ENCODE measurements at places on chromosomes 3 and 15.

- DNase-seq, result no peak
Measured at GRCh38 chr15:51842852-51843737, 13.6 kb downstream of the TMOD3 start.

DNA sequence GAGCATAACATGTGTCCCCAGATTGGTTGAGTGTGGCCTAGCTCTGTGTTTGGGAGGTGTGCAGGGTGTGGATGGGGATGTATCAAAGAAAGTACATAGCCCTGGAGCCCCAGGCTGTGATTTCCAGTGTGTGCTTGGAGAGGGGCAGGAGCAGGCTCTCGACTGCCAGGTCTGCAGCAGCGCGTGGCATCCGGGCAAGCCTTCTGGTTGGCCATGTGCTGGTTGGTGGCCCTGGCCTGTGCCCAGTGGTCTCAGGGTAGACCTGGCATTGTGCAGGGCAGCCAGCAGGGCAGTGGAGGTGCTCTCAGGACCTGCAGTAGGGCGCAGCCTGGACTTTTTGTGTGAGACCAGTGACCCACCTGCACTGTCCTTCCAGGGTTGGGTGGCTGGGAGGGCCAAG, 231.5 kb downstream of the UBE3A start:
- no peak for DNase-seq

GRCh38 chr3:3069723-3070122, 40.5 kb downstream of the IL5RA start:
- DNase-seq, result no peak

DNA sequence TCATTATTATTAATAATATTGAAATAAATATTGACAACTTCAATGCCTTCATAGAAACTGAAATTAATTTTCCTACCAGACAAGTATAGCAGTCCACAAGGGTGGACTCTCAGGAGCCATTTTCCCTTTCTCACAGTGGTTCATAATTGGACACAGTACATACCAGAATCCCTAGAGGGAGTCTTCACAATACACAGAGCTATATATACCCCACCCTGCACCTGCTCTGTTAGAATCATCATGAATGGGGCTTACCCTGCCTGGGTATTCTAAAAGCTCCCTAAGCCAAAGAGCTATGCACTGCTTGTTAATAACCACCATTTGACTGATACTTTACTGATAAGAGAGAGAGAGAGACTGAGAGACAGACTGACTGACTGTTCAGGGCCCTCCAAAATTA, 134.9 kb downstream of the FEZF2 start:
- DNase-seq, result no peak

DNA sequence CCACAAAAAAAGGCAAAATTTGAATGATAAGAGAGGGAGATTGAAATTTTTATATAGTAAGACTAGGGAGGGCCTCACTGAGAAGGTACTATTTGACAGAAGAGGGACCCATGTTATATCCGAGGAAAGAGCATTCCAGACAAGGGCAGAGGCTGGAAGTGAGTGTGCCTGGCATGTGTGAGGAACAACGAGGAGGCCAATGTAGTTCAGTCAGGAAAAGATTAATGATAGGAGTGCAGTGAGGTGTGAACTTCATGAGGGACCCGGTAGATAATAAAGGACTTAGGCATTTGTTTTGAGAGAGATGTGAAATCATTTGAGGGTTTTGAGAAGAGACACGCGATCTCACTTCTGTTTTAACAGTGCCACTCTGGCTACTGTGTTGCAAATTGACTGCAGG, 36.3 kb downstream of the ASTE1 start:
- DNase-seq, result no peak

DNA sequence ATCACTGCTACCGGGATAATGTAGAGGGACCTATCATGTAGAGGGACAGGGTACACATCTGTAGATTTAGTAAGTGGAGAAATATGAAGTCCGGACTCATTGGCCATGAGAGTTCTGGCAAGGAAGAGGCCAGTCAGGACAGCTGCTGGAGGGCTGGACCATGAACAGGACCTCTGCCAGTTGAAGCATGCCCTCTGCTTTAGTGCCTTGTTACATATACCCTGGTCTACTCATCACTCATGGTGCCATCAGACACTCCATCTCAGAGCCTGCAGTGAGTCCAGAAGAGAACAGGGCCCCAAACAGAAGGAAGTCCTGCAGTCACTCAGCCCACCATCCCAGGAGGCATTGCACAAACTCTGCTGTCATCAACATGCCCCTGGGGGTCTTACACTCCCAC, 54.7 kb upstream of the CA12 start:
- no peak for DNase-seq

- no peak for DNase-seq
Measured at GRCh38 chr3:189419038-189419437, 212.2 kb upstream of the TP63 start.

DNA sequence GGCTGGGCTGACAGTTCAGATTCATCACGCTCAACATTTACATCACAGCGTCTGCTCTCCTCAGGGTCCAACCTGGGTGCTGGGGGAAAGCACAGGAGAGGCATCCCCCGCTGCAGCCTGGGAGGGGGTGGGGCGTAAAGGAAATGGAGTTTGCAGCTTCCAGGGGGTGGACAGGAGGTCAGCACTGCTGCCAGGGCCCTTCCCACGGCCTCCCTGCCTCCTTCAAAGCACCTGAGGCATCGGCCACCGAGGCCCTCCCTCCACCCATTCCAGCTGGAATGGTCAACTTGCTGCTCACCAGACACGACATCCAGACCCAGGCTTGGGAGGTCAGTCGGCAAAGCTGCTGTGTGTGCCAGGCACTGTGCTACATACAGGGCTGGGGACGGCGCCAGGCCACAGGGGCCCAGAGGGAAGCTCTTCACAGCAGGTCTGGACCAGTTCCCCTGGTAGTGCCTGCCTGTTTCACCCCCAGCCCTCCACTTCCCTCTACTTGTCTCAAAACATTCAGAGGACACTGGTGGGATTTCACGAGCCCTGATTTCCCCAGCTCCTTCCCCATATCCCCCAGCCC, 120.7 kb downstream of the ANP32A start:
- DNase-seq, result no peak

DNA sequence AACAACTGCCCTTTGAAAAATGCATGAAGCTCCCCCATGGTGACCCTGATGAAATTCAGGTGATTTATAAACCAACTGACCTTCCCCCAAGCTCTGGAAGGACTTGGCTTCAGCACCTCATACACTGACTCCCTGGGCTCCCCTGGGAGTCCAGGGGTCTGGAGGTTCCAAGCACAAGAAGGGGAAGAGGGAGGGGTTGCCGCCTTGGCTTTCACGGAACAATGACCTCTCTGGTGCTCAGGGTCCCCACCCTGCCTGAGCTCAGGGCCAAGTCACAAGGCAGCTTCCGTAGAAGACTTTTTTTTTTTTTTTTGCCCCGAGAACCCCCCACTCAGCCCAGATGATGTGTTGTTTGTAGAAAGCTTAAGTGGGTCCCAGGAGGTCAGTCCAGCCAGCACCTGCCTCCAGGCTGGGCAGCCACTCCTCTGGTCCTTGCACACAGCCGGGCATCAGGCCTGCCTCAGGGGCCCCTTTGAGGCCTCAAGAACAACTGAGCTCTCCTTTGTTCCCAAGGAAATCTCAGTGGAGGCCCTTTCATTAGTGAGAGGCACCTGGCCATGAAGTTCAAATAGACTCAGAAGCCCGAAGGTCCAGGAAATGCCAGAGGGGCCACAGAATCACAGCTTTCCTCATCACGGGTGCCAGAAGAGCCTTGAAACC, 14.0 kb upstream of the ALAS1 start:
- no peak for DNase-seq

DNA sequence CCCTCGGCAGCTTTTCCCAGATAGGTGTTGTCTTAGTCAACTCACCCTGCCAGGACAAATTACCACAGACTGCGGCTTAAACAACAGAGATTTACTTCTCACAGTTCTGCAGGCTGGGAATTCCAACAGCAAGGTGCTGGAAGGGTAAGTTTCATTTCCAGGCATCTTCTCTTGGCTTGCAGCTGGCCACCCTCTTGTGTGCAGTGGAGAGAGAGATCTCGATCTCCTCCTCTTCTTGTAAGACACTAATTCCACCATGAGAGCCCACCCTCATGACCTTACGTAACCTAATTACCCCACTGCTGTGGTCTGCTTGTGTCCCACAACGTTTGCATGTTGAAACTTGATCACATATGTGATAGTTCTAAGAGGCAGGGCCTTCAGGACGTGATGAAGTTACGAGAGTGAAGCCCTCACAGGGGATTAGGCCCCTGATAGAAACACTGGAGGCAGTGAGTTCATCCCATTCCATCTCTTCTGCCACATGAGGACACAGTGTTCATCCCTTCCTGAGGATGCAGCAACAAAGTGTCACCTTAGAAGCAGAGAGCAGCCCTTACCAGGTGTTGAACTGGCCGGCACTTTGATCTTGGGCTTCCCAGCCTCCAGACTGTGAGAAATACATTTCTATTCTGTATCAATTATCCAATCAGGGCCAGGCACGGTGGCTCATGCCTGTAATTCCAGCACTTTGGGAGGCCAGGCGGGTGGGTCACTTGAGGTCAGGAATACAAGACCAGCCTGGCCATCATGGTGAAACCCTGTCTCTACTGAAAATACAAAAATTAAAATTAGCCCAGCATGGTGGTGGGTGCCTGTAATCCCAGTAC, 247.7 kb downstream of the PLCL2 start:
- no peak for DNase-seq

- DNase-seq, result no peak
Measured at GRCh38 chr3:172647080-172647479, 63.8 kb downstream of the NCEH1 start.

- DNase-seq, result no peak
Measured at GRCh38 chr3:41001556-41001955, 197.7 kb upstream of the CTNNB1 start.

DNA sequence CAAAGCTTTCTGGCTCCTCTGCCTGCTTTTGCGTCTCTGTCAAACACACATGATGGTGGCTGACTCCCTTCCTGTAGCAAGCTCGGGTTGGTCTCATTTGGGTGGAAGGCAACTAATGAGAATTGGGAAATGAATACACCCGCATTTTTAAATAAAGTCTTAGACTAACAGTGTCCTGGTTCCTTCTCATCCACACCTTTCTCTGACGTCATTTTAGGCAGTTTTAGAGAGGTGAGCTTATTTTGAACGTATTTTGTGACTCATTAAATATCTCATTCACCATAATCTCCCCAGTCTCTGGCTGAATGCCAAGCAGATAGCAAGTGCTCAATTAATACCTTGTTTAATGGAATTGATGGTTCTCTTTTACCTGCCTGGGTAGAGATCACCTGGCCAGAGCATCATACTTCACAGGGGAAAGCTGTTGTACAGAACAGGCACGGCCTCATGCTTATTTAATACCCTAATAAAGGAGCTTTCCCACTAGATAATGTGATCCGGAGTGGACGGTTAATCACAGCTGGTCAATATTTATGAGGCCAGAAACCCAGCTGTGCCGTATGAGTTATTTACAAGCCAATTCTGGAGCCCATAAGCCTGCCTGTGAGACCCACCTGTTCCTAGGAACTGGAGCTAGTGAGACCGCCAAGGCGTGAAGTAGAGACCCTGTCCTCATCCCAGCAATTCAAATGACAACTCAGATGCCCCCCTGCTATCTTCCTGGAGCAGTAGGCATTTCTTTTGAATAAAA, 149.7 kb upstream of the PROK2 start:
- DNase-seq, result no peak

DNA sequence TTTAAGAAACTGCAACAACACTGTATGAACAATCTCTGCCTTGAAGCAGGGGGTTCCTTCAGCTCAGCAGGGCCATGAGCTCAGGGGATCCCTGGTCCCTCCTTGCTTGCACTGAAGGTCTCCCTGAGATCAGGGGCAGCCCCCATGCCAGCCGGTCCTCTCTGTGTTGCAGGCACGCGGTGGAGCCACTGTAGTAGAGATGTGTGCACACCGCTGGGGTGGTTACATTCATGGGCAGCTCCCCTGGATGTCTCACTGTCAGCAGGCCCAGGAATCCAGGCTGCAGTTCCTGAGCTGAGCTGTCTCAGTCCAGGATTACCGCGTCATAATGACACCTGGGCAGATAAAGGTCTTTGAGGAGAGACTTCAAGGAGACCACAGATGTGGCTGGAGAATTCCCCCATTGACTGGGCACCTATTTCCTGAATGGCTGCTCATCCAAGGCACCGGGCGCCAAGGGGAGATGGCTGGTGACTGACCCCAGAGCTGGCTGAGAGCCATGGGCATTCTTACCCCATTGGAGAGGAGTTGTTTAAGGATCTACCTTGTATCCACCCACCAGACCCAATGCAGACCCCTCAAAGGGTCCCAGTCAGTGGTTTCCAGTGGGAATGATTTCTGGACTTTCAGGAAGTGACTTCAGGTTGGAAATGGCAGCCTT, 10.4 kb upstream of the KLF13 start:
- DNase-seq, result no peak

DNA sequence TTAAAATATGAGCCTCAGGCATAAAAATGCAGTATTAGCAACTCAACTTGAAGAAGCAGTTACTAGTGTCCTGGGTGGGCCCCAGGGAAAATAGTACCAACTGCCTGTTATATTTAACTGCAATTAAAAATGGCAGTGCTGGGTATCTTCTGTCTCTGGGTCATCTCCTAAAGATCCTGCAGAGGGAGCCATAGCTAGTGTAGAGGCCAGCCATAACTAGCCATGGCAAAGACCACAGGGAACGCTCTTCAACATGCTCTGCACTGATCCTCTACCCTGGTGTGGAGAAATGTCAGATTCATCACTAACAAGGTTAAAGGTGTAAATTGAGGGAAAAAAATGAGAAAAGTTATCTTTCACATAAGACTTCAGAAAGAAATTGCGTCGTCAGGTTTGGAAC, 181.3 kb downstream of the SNRPN start:
- DNase-seq, result no peak

DNA sequence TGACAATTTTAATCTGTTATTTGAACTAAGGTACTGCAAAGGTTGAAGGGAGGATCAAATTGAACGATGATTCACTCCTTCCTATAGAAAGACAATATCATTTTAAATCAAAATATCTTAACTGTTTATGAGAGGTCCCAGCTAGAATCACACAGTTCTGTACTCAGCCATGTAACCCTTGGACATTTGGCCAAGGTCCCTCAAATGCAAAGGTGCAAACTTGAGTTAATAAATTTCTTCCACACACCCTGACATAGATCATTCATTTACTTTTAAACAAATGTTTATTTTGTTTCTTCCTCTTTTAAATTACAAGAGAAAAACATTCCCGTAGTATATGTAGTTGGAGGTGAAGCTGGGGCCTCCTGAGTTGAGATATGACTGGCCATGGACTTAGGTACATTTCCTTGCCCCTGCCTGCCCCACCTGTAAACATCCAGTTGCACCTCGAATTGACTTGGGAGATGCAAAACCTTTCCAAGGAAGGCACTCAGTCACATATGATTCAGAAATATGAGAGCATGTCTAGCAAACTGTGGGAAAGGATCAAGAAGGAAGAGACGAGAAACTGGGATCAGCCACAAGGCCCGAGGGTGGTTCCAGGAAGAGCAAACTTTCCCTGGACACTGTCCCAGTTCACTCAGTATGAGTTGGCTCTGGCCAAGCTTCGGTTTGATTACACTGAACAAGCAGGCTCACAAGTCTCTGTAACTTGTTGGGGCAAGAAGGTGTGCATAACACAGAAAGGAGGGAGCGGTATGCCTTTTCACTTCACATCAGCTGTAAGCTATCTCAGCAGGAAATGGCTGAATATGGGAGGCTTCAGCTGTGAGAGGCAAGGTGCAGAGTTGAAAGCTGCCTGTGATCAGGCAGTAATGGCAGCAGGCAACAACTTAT, 6.7 kb downstream of the TNFSF10 start:
- no peak for DNase-seq

- DNase-seq, result no peak
Measured at GRCh38 chr15:57782731-57783130, 76.2 kb downstream of the POLR2M start.

- no peak for DNase-seq
Measured at GRCh38 chr3:131717493-131717892, 214.7 kb upstream of the MRPL3 start.

GRCh38 chr3:197008436-197009209, 21.0 kb downstream of the MELTF start:
- DNase-seq, result no peak
